ENCODE measurements at places on chromosomes 5 and 9.

- DNase-seq, result no peak
- H3K27ac ChIP-seq, result no peak overlapping the region
- no peaks in the 10 kb centered on the region for H3K27me3 ChIP-seq
- no peaks in the 10 kb centered on the region for H3K36me3 ChIP-seq
- H3K4me1 ChIP-seq, result no peaks in the 10 kb centered on the region
Measured at GRCh38 chr5:153835891-153836515, 202.7 kb downstream of the FAM114A2 start.

DNA sequence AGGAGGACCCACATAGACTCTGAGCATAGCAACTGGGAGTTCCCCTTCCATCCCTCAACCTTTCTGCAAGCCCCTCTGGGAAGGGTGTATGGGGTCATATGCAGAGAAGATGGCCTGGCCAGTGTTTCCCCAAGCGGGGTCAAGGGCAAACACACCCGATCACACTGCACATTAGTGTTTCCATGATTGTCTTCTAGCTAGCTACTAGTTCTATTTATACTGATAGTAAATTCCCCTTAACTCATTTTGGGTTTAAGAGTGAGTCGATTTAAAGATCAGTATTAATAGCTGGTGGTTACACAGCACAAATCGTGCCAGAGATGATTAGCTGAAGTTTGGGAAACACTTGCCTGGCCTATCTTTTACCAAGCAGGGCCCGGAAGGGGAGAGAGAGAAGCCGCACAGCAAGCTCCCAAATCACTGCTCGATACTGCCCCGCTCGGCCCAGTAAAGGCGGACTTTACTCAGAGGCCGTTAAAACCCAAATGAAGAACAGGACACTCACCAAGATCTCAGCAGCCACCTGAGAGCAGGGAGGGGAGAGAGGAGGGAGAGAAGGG lies 29.4 kb upstream of the TNIP1 start:
- no peak for DNase-seq
- H3K4me3 ChIP-seq, result no peak overlapping the region
- no peaks in the 10 kb centered on the region for H3K27me3 ChIP-seq

DNA sequence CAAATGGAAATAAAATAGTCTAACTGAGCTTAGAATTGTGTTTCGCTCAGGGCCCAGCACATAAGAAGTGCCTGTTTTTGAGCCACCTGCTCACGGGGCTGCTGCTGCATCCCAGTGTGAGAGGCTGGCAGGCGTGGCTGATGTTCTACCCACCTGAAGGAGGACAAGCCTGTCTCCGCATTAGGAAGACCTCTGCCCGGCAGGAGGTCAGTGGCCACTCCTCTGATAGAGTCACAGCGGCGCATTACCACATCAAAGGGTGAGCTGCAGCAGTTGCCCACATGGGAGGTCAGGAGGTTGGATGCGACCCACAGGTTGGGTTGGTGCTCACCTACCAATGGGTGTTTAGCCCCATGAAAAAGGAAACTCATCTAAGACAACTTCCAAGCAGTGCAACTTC lies 3.7 kb upstream of the SLC6A7 start:
- no peak for DNase-seq
- no peak overlapping the region for H3K27ac ChIP-seq
- no peaks in the 10 kb centered on the region for H3K27me3 ChIP-seq
- no peaks in the 10 kb centered on the region for H3K36me3 ChIP-seq
- peaks cover 8% of the 10 kb centered on the region for H3K4me1 ChIP-seq

DNA sequence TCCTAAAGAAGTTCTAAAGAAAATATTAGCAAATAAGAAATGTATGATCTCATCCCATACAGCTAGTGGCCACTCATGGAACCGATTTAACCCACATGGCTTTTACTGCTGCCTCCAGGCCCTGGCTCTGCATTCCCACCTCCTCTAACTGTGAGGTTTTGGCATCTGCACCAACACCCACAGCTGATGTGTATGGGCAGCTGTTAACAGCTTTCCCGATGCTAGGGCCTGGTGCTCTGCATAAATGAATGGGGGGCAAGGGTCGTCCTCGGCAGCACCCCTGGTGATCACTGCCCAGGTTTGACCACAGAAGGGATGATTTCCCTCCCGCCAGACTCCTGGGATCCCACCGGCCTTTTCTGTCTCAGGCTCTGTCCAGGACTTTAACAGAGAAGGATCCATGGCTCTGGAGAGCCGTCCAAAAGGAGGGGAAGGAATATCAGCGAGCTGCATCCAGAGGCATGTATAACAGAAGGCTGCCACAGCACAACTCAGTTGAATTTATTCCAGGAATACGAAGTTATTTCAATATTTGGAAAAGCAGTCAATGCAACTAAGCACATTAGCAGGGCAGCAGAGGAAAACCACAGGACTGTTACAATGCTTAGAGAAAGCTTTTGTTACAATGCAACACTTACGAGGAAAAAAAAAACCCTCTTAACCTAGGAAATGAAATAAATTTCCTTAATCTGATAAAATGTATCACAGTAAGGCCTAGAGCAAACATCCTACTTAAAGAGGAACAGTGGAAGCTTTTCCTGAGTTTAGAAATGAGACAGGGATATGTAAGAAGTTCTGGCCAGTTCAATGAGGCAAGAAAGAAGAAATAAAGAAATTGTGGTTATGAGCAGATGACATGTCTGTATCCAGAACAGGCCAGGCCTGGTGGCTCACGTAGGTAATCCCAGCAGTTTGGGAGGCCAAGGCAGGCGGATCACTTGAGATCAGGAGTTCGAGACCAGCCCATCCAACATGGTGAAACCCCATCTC lies 63.1 kb downstream of the NACC2 start:
- H3K27me3 ChIP-seq, result no peaks in the 10 kb centered on the region
- H3K4me3 ChIP-seq, result no peak overlapping the region
- H3K4me1 ChIP-seq, result no peaks in the 10 kb centered on the region

DNA sequence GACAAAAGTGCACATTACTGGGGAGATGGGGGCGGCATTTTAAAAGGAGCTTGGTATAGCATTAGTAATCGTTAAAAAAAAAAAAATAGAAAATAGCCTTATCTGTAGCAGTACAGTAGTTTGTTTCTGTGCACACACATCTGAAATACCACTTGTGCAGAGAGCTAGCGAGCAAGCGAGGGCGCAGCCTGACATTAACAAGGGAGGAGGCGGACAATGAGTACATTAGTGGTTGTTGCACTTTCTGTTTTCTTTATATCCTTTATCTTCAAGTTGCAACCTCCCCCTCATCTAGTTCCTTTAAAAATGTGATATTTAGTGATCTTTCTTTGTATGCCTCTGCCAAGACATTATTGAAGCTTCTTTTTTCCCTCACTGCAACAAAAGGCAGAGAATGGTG lies 880 bp upstream of the PTPDC1 start:
- peaks cover 7% of the 10 kb centered on the region for H3K36me3 ChIP-seq
- no peaks in the 10 kb centered on the region for H3K27me3 ChIP-seq
- DNase-seq, result no peak
- no peaks in the 10 kb centered on the region for H3K4me1 ChIP-seq

GRCh38 chr9:114002271-114002985 lies 75.7 kb downstream of the AMBP start:
- peaks cover 66% of the 10 kb centered on the region for H3K4me1 ChIP-seq
- no peak overlapping the region for H3K4me3 ChIP-seq
- DNase-seq, result peak; percentile 56

DNA sequence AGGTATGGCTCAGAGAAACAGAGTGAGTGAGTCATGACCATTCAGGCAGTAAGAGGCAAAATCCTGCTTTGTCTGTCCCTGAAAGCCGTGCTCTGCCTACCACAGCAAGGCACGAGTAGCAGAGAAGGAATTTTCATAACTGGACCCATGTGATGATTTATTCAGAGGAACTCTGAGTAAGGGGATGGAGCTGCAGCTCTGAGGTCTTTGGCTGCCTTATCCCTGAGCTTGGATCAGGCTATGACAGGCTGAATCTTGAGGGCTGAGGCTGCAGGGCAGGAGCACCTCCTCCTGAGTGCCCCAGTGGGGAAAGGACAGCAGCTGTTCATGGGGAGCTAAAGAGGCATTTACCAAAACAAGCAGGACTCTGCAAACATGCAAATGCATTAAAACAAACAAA lies 183.4 kb downstream of the PAPPA start:
- no peaks in the 10 kb centered on the region for H3K36me3 ChIP-seq
- H3K4me3 ChIP-seq, result no peak overlapping the region
- H3K4me1 ChIP-seq, result no peaks in the 10 kb centered on the region
- DNase-seq, result no peak

- peaks cover 22% of the 10 kb centered on the region for H3K4me1 ChIP-seq
- no peak overlapping the region for H3K4me3 ChIP-seq
- H3K27me3 ChIP-seq, result peaks cover 5% of the 10 kb centered on the region
Measured at GRCh38 chr5:141633871-141634561, 2.6 kb downstream of the HDAC3 start.

- H3K27me3 ChIP-seq, result no peaks in the 10 kb centered on the region
- no peak overlapping the region for H3K27ac ChIP-seq
- peaks cover 45% of the 10 kb centered on the region for H3K4me1 ChIP-seq
Measured at GRCh38 chr5:43156388-43156787, 35.6 kb upstream of the NIM1K start.

- H3K27ac ChIP-seq, result no peak overlapping the region
- H3K36me3 ChIP-seq, result no peaks in the 10 kb centered on the region
- DNase-seq, result no peak
- no peaks in the 10 kb centered on the region for H3K27me3 ChIP-seq
- H3K4me3 ChIP-seq, result no peak overlapping the region
- no peaks in the 10 kb centered on the region for H3K4me1 ChIP-seq
Measured at GRCh38 chr9:18585996-18586395, 112.0 kb downstream of the ADAMTSL1 start.

- no peak overlapping the region for H3K4me3 ChIP-seq
- H3K36me3 ChIP-seq, result no peaks in the 10 kb centered on the region
- H3K4me1 ChIP-seq, result no peaks in the 10 kb centered on the region
- no peak for DNase-seq
- no peaks in the 10 kb centered on the region for H3K27me3 ChIP-seq
Measured at GRCh38 chr5:175337680-175338079, 106.3 kb downstream of the DRD1 start.

GRCh38 chr5:134521841-134522240 lies 3.6 kb upstream of the JADE2 start:
- H3K27me3 ChIP-seq, result no peaks in the 10 kb centered on the region
- H3K27ac ChIP-seq, result no peak overlapping the region
- no peak overlapping the region for H3K4me3 ChIP-seq
- H3K4me1 ChIP-seq, result no peaks in the 10 kb centered on the region
- H3K36me3 ChIP-seq, result no peaks in the 10 kb centered on the region

- DNase-seq, result no peak
- no peak overlapping the region for H3K27ac ChIP-seq
- H3K4me3 ChIP-seq, result no peak overlapping the region
- no peaks in the 10 kb centered on the region for H3K4me1 ChIP-seq
Measured at GRCh38 chr5:151434570-151435237, 12.7 kb upstream of the SLC36A1 start.

DNA sequence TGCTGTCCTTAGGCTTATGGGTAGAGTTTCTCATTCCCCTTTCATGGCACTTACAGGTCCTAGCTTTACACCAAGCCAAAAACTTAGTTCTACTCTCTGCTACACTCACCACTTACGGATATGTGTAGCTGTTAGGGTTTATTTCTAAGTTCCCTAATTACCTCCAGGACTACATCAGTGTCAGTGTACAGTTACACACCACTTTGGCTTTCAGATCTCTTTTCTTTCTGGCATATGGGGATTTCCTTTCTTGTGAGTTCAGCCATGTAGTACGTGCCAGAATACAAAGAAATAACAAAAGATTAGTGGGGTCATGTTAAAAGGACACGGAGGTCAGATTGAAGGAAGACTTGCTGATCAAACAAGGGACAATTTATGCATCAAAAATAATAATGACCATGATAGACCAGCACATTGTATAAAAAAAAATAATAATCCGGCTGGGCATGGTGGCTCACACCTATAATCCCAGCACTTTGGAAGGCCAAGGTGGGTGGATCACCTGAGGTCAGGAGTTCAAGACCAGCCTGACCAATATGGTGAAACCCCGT lies 41.8 kb downstream of the LYRM7 start:
- no peaks in the 10 kb centered on the region for H3K27me3 ChIP-seq
- DNase-seq, result no peak
- H3K36me3 ChIP-seq, result no peaks in the 10 kb centered on the region
- H3K27ac ChIP-seq, result no peak overlapping the region
- H3K4me3 ChIP-seq, result no peak overlapping the region

- H3K36me3 ChIP-seq, result no peaks in the 10 kb centered on the region
- no peak for DNase-seq
- H3K27me3 ChIP-seq, result no peaks in the 10 kb centered on the region
- no peak overlapping the region for H3K4me3 ChIP-seq
- H3K27ac ChIP-seq, result no peak overlapping the region
- H3K4me1 ChIP-seq, result peaks cover 11% of the 10 kb centered on the region
Measured at GRCh38 chr9:4979239-4979638, 5.8 kb upstream of the JAK2 start.

- H3K36me3 ChIP-seq, result no peaks in the 10 kb centered on the region
- no peaks in the 10 kb centered on the region for H3K4me1 ChIP-seq
- DNase-seq, result no peak
Measured at GRCh38 chr9:89725271-89725670, 120.5 kb downstream of the GADD45G start.

GRCh38 chr9:21927752-21928151 lies 66.4 kb downstream of the CDKN2A start:
- no peak overlapping the region for H3K27ac ChIP-seq
- H3K4me1 ChIP-seq, result no peaks in the 10 kb centered on the region
- H3K27me3 ChIP-seq, result no peaks in the 10 kb centered on the region
- H3K4me3 ChIP-seq, result no peak overlapping the region
- peaks cover 11% of the 10 kb centered on the region for H3K36me3 ChIP-seq
- no peak for DNase-seq

DNA sequence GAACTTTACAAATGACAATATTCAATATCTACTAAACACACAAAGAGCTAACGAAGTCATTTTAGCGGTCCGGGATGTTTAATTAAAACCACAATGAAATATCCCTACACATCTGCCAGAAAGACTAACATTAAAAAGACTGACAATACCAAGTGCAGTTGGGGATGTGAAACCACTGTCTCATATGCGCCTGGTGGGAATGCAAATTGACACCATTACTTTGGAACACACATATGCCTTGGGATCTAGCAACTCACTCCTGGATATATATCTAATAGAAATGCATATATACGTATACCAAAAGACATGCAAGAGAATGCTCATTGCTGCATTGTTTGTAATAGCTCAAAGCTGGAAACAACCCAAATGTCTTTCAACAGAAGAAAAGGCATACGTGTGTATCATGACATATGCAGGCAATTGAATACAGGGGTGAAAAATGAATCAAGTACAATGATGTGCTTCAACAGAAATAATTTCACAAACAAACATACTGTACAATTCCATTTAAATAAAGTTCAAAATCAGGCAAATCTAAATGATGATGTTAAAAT lies 153.3 kb downstream of the CARTPT start:
- DNase-seq, result no peak
- H3K27me3 ChIP-seq, result no peaks in the 10 kb centered on the region
- H3K27ac ChIP-seq, result no peak overlapping the region
- H3K4me1 ChIP-seq, result no peaks in the 10 kb centered on the region
- no peaks in the 10 kb centered on the region for H3K36me3 ChIP-seq
- H3K4me3 ChIP-seq, result no peak overlapping the region

GRCh38 chr5:157539503-157540022 lies 36.0 kb downstream of the ADAM19 start:
- DNase-seq, result no peak
- no peaks in the 10 kb centered on the region for H3K27me3 ChIP-seq
- H3K4me3 ChIP-seq, result no peak overlapping the region
- peaks cover 56% of the 10 kb centered on the region for H3K4me1 ChIP-seq

GRCh38 chr5:111256128-111256527 lies 31.9 kb downstream of the CAMK4 start:
- no peaks in the 10 kb centered on the region for H3K27me3 ChIP-seq
- H3K4me1 ChIP-seq, result no peaks in the 10 kb centered on the region
- no peak overlapping the region for H3K4me3 ChIP-seq
- DNase-seq, result no peak
- no peaks in the 10 kb centered on the region for H3K36me3 ChIP-seq
